Stimulated activated CD8-positive, alpha-beta memory T cell treated with anti-CD3 and anti-CD28 coated beads, Interleukin-7, amount 100 ng/mL, for 24 hours (primary cell): ENCODE measurements at places on chromosomes 7 and 10.

GRCh38 chr10:100799881-100800280, 54.5 kb downstream of the PAX2 start:
- no peak for DNase-seq

DNA sequence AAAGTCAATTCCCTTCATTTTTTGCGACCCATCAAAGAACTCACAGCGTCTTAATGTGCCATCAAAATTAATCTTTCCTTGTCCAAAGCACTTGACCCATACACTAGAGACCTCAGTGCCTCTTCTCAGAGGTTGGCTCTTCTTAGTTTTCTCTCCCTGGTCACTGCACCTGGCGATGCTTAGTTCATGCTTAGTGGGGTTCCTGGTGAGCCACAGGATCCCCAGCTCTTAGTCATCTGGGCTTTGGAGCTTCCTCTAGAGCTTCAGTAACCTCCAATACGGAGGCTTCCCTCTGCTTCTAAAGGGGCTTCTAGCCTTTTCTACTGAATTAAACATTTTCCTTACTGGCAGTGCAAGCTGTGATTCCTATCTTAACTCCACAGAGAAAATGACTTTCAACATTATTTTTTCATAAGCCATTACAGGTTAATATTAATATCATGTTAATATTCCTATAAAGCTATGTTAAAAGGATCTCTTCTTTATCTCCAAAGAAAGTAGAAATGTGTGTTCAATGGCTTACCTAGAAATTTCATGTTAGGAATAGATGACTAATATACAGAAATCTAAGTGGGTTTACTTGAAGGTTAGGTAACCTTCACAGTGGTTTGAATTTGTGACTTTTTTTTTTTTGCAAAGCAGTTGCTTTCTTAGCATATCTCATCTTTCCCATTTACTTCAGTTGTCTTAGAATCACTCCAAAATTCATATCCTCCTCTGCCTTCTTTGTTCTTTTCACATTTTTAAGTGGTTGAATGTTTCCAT, 295.2 kb downstream of the CAMK1D start:
- no peak for DNase-seq

DNA sequence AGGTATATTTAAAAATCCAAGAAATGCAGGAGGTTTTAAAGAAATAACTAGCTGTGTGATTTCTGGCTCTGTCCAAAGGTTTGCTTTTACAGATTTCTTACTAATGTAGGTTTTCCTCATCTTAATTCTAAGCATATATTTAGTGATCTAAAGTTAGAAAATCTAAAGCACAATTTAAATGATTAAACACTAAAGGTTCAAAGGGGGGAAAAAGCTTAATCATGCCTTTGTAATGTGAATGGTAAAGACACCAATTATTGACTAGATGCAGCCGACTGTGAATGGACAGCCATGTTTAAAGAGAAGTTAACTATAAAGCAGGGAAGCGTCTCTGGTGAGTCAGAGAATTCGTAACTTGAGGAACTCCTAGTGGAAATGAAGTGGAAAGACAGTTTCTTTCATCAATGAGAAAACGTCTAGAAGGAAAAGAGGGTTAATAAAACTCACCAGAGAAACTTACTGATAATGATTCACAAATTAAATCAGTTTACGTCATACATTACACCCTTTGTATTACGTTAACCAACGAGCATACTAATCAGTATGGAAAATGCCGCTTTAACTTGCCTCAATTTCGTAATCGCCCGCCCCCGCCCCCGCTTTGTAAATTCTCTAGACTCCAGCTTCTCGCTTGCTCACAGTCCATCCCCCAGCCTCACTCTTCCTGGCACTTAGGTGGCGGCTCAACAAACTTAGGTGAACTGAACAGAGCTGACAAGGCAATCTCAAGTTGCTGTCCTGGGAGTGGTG, 1.1 kb upstream of the HBP1 start:
- DNase-seq = no peak

GRCh38 chr10:66180581-66181318, 745.1 kb upstream of the LRRTM3 start:
- no peak for DNase-seq

DNA sequence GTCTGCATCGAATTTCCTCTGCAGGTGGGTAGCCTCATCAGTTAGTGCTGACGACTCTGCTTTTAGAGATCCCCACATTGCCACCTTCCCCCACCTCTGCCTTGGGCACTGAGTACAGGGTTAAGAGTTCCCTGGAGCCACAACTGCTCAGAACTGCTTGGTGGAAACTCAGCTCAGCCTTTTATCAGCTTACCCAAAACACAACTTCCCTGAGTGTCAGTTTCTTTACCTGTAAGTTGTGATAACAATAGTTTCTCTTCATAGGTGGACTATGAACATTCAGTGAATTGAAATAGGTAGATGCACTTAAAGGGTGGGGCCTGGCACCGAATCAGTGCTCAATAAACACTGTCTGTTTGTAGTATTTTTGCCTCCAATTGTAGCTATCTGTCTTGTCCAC, 11.3 kb downstream of the ASB13 start:
- no peak for DNase-seq

DNA sequence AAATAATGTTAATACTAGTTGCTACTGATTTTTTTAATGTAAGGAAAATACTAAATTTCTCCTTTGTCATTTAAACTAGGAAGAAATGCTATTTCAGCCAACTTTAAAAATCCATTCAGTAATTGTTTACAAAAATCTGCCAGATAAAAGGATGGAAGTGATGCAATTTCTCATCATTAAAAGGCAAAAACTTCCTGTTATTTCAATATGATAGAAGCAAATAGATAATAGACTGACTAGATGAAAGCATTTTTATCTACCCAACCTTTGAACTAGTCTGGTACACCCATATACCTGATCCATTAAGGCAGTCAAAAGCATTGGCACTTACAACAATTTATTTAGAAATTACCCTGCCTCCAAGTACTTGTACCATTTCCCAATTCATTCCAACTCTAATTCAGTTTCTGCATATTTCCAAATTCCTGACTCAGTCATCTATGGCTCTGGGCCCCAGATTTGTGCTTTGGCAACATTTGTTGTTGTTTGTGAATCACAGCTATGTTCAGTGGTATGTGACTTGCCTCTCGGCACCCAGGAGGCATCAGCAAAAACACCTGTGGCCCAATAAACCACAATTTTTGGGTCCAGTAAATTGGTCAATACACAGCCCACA, 482.6 kb upstream of the SEMA3A start:
- no peak for DNase-seq

DNA sequence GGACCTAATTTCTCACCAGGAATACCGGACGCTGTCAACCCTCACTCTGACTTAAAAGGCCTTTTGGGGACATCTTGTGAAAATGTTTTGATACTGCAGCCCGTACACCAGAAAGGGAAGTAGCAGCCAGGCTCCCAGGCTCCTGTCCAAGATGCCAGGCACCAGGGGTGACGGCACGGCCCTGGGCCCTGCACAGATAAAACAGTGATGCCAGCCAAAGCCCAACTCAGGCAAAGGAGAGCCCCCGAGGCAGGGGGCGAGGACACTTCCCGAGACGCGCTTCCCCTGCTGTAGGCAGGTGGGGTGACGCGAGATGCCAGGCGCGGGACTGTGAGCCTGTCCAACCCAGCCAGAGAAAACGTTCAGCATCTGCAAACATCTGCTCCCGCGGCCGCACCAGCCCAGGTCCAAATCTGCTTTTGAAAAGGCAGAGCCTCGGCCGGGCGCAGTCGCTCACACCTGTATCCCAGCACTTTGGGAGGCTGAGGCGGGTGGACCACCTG, 15.7 kb downstream of the ZFAND2A start:
- DNase-seq = no peak

- no peak for DNase-seq
Observed at GRCh38 chr7:93551063-93551895, 23.2 kb downstream of the CALCR start.

GRCh38 chr7:132450188-132450587, 126.1 kb downstream of the PLXNA4 start:
- no peak for DNase-seq

- no peak for DNase-seq
Observed at GRCh38 chr10:83680470-83680891, 458.8 kb upstream of the GHITM start.

DNA sequence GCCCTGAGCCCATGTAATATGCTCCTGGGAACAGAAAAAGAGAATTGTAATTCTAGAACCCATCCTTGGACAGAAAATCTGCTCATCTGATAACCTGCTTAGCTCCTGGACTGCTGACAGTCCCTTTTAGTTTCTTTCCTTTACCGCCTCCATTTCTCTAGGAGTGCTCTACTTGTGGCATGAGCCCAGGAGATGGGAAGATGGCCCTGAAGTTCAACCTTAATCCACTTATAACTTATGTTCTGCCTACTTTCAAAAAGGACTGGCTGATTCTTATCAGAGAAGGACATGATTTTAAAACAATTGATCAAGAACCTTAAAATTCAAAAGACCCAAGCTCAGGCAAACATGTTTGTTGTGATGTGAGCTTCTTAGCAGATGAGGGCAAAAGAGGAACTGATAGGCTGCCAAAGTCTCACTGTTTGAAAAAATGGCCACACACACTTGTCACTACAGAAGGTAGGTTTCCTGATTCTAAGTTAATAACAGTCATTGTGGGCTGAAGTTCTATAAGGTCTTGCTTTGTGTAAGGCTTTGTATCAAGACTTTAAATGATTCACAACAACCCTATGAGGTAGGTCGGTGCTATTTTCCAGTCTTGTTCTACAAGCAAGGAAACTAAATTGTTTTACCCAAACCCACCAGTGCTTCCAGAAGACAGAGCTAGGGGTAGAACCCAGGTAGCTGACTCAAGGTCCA, 94.3 kb upstream of the AFAP1L2 start:
- DNase-seq = no peak
